Inflammatory macrophage (primary cell): ENCODE measurements at places on chromosomes 11 and 22.
A peak's percentile ranks its signal among the peaks of the same experiment; 100 is the strongest.

- no peak for DNase-seq
Measured at GRCh38 chr22:35523167-35523947, 17.3 kb upstream of the RASD2 start.

GRCh38 chr11:122089111-122089510, 26.9 kb downstream of the BLID start:
- DNase-seq = no peak

DNA sequence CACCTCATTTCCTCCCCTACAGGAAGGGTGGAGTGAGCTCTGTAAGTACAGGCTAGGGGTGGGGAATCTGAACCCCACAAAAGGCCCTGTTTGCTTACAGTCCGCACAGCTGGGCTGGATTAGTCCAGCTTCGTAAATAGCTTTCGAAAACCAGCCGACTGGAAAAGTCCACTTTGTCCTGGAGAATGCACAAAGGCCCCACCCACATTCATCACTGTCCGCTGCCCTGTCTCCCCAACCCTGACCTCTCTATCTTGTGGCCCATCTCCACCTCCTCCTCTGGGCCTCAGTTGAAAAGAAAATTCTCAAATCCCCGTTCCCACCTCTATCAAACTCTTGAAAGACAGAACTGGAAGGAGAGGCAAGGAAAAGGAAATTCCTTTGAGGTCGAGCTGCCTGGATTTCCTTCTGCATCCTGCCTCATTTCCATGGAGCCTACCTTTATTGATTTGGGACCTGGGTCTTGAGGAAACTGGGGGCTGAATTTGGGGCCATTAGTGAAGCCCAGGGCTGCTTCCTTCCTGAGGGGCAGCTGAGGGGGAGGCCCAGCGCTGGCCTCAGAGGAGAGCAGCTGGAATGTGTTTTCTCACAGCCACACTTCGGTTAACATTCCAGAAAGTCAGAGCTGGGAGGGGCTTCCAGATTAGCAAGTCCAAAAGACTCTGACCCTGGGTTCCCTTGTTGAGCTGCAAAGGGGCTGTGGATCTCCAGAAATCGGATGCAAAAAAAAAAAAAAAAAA, 147.6 kb downstream of the FBXO7 start:
- DNase-seq = no peak

DNA sequence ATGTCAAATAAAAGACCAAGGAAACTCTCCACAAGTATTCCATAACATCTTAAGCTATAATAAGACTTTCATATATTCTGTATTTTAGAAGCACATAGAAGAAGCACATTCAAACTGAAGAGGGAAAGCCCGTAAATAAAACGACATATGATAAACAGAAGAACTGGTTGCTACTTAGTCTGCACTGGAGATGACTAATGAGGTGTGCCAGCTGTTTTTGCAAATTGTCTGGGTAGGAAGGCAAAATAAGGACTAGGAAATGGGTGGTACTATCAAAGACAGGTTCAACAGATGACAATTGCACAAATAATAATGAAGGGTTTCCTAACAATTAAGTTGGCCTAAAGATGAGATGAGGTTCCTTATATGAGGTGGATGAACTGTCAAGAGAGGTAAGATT, 593.2 kb upstream of the CCDC179 start:
- no peak for DNase-seq

GRCh38 chr11:60836866-60837515, 4.9 kb upstream of the CCDC86 start:
- DNase-seq = no peak

- no peak for DNase-seq
Measured at GRCh38 chr11:33237039-33237597, 20.1 kb upstream of the HIPK3 start.

DNA sequence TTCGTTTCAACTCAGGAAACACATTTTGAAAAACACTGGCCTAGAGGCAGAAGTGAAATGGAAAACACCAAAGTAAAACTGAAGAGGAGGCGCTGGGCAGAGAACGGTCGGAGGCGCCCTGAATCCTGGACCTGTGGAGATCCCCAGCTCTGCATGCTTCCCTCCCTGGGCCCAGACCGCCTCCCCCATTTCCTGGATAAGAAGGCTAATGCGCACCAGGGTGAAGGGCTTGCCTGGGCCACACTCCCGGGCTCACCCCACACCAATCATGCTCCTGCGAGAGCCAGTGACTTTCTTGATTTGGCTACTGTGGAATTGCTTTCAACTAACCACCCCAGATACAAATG, 167.1 kb downstream of the CRYBB2 start:
- no peak for DNase-seq

GRCh38 chr11:91927448-91927847, 297.2 kb upstream of the FAT3 start:
- DNase-seq = no peak

DNA sequence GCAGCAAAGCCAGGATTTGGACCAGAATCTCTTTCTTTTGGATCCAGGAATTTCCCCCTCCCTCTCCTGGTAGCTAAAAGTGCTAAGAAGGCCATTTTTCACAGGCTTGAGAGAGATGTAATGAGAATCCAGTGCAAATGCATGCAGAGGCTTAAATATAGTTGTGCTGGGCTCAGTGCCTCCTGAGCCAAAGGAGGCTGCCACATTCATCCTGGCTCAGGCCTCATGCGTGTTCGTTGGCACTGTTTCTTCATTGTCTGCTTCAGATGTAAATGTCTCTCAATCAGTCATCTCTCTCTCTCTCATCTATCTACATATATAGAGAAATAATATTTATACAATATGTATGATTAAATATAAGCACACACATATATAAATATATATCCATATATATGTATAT, 83.6 kb downstream of the INSC start:
- no peak for DNase-seq

DNA sequence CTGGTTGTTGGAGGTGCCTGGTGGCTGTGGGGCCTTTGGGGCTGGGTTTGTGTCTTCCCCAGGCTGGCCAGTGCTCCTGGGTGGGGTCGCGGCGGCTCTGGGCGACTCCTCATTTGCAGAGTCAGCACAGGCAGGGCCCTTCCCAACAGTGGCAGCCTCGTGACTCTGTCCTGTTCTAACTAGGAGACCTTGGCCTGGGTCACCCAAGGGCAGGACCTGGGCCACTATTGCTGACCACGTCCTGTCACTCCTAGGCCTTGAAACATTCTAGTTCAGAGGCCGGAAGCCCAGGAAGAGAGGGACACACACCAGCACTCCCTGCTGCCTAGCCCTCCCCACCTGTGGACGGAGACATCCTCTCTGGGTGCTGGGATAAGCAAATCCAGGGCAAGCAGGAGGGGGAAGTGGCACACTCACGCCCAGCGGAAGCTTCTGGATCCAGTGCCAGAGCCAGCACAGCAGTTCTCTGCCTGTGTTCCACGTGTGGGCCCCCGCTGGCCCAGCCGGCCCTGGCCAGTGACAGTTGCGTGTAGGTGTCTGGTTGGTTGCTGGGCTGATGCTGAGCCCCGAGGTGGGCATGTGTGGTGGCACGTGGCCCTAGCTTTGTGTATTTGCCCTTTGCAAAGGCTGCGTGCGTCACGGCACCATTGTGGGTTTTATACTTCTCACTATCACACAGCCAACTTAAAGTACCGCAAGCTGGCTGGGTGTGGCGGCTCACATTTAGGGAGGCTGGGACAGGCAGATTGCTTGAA, 4.3 kb upstream of the CHID1 start:
- peak; percentile 22 for DNase-seq

- DNase-seq = no peak
Measured at GRCh38 chr22:35812600-35812999, 94.9 kb downstream of the APOL5 start.

DNA sequence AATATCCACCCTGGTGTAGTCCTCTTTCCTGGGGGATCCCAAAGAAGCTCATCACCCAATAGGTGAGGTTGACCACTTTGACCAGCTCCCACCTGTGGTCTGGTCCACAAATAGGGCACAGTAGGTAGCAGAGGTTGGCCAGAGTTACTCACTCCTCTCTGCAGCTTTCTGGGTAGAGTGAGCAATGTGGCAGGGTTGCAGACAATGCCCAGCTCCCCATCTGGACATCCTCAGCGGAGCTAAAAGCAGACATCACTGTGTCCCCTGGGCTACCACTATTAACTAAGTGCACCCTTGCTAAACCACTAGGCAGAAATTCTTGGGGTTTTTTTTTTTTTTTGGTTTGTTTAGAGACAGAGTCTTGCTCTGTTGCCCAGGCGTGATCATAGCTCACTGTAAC, 48.4 kb upstream of the TP53I11 start:
- DNase-seq = no peak
